ENCODE measurements at places on chromosomes 12 and 14.

- no peak for DNase-seq
Observed at GRCh38 chr14:105877645-105878044, 351.3 kb downstream of the TMEM121 start.

GRCh38 chr14:37515771-37516170, 79.3 kb downstream of the FOXA1 start:
- DNase-seq, result no peak

GRCh38 chr12:31588976-31589375, 2.0 kb downstream of the DENND5B start:
- no peak for DNase-seq

DNA sequence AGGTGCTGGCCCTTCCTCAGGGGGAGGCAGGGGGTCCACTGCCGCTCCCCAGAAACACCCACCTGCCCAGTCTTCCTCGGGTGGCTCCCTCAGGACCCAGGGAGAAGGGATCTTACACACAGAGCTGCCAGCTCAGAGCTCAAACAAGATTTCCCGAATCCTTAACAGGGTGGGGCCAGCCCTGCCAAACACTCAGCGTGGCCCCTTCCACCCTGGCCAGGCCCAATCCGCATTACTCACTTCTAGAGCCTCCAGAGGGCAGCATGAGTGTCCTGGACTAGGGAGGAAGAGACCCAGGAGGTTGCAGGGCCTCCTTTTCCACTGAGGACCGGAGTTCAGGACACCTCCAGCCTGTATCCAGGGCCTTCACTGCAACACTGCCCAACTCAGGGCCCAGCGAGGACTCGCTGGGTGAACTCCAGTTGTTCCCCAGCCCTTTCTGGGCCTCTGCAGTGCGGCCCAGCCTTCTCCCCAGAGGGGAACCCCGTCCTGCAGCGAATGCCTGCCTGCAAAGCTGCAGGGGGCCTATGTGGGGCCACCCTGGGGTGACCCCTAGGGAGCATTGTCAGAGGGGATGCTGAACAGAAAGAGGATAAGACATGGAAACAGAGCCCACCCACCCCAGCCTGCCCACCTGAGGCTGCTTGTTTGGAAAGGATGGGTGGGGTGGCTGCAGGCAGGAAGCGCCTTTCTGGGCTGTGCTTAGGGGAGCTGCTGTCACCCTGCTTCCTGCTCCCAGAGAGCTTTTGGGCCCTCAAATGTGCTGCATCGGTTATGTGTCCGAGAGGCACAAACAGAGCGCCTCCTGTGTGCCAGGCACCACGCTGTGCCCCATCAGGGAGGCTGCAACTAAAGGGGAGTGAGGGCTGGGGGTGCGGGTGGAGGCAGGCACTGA, 43.8 kb downstream of the CCNK start:
- peak; percentile 53 for DNase-seq

- DNase-seq, result no peak
Observed at GRCh38 chr12:72522411-72522810, 250.2 kb downstream of the TRHDE start.

- no peak for DNase-seq
Observed at GRCh38 chr14:20116748-20117147, 6.2 kb downstream of the OR4K17 start.

DNA sequence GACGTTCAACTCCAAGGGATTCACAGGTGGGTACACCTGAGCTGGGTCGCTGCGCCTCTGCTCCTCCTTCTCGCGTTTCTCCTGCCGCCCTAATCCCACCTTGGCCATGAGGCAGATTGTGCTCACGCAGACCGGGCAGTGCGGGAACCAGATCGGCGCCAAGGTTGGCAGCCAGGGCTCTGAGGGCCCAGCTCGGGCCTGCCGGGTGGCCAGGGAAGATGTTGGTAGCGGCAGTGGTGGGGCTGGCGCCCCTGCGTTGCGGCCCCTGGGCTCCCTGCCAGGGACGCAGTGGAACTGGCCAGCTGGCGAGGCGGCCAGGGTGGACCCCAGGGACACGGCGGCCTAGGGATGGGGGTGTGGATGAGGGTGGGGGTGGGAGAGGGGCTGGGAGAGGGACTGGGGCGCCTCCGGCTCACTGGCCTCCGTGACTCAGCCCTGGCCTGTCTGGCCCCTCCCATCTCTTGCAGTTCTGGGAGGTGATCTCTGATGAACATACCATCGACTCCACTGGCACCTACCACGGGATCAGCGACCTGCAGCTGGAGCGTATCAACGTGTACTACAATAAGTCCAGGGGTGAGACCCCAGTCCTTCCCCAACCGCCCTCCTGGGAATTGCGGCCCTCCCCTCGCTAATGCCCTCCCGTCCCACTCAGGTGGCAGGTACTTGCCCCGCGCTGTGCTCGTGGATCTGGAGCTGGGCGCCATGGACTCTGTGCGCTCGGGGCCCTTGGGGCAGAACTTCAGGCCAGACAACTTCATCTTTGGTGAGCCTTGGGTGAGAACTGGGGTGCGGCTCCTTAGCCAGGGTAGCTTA, 114.9 kb upstream of the ALG10B start:
- no peak for DNase-seq

GRCh38 chr12:52602552-52602951, 1.3 kb upstream of the KRT72 start:
- no peak for DNase-seq

DNA sequence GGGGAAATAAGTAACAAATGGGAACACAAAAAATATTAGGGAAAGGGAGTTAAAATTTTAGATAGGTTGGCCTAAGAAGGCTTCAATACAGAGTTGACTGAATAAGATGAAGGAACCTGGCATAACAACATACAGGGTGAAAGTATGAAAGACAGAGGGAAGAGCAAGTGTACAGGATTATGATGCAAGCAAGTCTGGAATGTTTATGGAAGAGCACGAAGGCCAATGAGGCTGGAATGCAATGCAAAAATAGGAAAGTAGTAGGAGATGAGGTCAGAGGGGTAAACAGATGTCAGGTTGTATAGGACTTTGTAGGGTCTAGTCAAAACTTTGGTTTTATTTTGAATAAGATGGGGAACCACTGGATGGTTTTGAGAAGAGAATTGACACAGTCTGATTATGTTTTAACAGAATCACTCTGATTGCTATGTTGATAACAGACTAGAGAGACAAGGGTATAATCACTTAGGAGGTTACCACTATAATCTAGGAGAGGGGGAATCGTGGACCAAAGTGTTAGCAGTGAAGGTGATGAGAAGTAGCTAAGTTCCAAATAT, 96.8 kb downstream of the OSBPL8 start:
- DNase-seq, result no peak

GRCh38 chr12:11797317-11797913, 147.9 kb downstream of the ETV6 start:
- no peak for DNase-seq

- peak; percentile 19 for DNase-seq
Observed at GRCh38 chr14:55416866-55417265, 5.2 kb upstream of the ATG14 start.

- no peak for DNase-seq
Observed at GRCh38 chr14:73718418-73719251, 4.5 kb upstream of the PNMA1 start.

DNA sequence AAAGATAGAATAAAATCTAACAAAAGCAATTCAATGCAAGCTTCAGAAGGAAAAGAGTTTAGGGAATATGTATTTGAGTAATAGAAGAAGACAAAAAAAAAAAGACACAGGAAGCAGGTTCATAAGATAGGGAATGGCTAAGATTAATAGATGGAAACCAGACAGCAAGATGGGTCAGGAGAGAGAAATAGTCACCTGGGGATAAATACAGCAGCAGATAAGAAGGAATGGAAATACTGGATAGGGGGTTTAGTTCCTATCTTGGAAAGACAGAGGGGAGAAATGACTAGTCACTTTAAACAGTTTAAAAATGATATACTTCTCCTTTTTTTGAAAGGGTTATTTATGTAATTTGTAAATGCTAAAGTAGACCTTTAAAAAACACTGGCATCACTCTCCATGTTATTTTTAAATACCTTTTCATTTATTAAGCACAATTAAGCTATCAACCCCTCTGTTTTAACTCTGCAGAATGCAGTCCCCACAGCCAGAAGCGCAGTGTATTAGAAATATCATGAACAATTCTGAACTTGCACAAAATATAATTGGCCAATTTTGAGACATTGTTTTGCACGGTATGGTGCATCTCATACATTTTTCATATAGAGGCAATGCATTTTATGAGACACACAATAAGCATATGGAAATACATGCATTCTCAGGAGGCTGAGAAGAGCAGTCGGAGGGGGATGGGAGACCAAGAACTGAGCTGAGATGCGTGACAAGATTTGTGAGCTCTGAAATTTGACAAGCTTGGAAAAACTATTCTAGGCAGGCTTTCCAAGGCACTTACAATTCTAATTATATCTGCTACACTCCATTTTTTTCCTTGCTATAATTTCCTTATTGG, 303.4 kb upstream of the PRICKLE1 start:
- DNase-seq, result no peak

- DNase-seq, result no peak
Observed at GRCh38 chr14:103033681-103034096, 23.7 kb downstream of the CDC42BPB start.

GRCh38 chr14:53365486-53366130, 212.5 kb upstream of the DDHD1 start:
- no peak for DNase-seq

DNA sequence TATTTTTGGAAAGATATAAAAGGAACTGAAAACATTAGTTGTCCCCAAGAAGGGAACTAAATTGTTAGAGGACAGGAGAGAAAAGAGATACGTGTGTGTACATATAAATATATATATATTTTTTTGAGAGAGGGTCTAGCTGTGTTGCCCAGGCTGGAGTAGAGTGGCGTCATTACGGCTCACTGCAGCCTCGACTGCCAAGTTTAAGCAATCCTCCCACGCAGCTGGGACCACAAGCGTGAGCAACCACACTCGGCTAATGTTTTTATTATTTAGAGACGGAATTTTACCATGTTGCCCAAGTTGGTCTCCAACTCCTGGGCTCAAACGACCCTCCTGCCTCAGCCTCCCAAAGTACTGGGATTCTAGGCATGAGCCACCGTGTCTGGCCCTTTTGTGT, 16.2 kb upstream of the NOP2 start:
- no peak for DNase-seq

- no peak for DNase-seq
Observed at GRCh38 chr14:37143475-37143874, 28.9 kb downstream of the SLC25A21 start.

GRCh38 chr12:78402366-78403134, 462.0 kb upstream of the SYT1 start:
- no peak for DNase-seq

- no peak for DNase-seq
Observed at GRCh38 chr14:98501335-98501734, 770.7 kb downstream of the BCL11B start.

DNA sequence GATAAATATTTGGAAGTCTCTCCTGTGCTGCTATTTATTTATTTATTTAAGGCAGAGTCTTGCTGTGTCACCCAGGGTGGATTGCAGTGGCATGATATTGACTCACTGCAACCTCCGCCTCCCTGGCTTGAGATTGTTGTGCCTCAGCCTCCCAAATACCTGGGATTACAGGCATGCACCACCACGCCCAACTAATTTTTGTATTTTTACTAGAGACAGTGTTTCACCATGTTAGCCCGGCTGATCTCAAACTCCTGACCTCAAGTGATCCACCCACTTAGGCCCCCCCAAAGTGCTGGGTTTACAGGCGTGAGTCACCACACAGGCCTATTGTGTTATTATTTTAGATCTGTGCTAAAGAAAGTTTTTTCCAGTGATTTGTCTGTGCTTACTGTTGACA, 225.2 kb downstream of the CCER1 start:
- no peak for DNase-seq

DNA sequence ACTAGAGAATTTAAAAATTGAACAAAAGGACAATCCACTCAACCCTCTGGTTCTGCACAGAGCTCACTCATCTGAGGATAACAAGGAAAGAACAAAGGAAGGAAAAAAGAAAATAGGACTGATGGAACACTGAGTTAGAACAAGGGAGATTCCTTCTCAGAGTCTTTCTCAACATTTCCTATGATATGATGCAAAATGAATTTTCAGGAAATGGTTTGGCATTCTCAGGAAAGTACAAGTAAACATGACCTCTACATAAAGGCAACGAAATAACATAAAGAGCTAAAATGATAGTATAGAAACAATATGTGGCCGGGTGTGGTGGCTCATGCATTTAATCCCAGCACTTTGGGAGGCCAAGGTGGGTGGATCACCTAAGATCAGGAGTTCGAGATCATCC, 135.8 kb downstream of the ITPR2 start:
- no peak for DNase-seq

GRCh38 chr14:90489916-90490719, 93.3 kb downstream of the CALM1 start:
- DNase-seq, result no peak

GRCh38 chr14:33239465-33239864, 300.8 kb downstream of the NPAS3 start:
- DNase-seq, result no peak

GRCh38 chr14:77902811-77903210, 102.9 kb downstream of the ADCK1 start:
- DNase-seq, result no peak

DNA sequence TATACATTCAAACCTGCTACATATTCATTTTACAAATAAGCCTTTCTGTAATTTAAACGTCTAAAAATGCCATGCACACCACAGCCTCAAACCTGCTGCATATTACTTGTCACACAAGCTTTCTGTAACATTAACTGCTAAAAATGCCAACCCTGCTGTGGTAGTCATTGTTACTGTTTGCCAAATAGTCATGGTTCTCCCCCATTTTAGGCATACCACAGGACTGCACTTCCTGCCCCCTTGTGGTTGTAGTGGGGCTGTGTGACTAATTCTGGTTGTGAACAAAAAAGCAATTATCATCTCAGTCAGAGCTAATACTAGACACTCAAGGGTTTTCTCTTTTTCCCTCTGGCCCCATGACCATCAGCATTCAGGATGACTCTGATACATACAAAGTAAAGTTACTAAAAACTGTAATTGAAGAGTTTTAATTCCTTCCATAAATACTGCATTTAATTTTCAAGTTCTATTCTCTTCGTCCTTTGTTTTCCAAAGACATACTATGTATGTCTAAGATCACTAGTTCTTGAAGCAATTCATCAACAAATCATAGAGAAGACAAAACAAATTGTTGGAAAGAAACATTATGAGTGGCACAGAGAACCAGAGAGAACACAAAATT, 5.7 kb upstream of the SLC35F4 start:
- peak; percentile 10 for DNase-seq

- DNase-seq, result no peak
Observed at GRCh38 chr12:97335115-97335514, 127.5 kb upstream of the RMST start.

GRCh38 chr14:75570797-75571196, 7.6 kb upstream of the FLVCR2 start:
- DNase-seq, result no peak

GRCh38 chr12:61272441-61272840, 987.8 kb upstream of the USP15 start:
- no peak for DNase-seq

DNA sequence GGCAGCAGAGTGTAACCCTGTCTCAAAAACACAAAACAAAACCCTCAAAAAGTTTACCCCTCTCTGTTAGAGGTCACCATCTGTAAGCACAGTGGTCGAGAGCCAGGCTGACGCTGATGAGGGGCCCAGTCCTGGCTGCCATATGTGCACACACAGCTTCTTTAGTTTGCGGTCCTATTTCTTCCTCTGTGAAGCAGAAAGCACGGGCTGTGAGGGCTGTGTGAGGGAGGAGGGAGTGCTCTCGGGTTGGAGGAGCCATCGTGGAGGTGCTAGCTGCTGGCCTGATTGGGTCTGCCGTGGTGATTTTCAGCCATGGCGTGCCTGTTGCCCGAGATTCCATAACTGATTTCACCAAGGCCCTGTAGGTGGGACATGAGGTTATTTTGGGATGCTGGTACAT, 3.5 kb downstream of the ULK1 start:
- no peak for DNase-seq

Measured in activated CD4-positive, alpha-beta T cell treated with anti-CD3 and anti-CD28 coated beads, Interleukin-2, amount 10 ng/mL, durations not matched to agents 7 days and 5 days (primary cell).